ENCODE measurements at places on chromosomes 5 and 9. TPM values are rescaled to one million over a fixed set of nuclear protein-coding genes. Genes with fewer than 3 reads are reported as not detected.

- no peak for ATAC-seq
These were observed 62.2 kb downstream of the NTRK2 start for GRCh38 chr9:84731696-84732095.

DNA sequence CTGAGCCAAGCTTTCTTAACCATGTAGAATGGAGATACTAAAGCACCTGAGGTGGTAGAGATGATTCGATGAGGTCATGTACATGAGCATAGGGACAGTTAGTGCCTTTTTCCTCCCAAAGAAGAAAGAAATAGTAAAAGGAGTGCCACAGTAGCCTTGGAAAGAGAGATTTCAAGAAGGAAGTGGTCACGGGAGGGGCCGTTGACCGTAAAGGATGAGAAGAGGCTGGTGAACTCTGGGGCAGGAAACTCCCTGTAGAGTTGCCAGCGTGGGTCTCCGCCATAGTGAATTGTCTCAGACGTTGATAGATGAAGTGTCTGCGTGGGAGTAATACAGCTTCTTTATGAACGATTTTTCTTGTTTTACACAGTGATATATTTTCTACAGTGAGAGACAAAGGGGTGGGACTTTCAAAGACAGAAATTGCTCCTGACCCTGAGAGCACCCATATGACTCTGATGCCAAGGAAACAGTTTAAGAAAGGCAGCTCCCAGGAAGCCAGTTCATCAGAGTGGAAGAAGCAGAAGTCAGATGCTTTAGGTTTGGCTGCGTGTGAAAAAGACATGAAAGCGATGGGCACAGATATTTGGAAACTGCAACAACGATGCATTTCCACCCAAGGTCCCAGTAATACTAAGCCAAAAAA is 41.3 kb downstream of the UGCG start:
- no peak for ATAC-seq

DNA sequence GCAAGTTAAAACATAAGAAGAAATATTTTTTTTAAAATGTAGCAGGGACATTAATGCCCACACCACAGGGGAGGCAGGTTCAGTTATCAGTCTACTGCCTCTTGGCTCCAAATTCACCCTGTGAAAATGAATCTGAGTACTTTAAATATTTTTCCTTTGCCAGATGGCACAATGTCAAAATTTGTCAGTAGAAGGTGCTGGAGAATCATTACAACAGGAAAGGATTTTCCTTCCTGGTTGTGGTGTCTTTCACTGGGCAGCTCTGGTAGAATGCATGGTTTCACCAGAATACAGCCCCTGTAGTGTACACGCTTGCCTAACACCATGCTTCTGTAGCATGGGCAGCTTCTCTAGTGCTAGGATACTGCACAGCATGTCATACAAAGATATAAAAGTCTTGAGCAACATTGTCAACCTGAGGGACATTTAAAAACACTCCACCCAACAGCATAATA is 9.7 kb upstream of the SREK1 start:
- ATAC-seq, result no peak

Gene PAX5
- 0.22 TPM for total RNA-seq
